Right lung (tissue), 10 donors: ENCODE measurements at places on chromosomes 4 and X. TPM values are rescaled to one million over a fixed set of nuclear protein-coding genes. Genes with fewer than 3 reads are reported as not detected.

- no peak for DNase-seq
Observed at GRCh38 chrX:42463706-42464490, 314.1 kb downstream of the PPP1R2C start.

GRCh38 chrX:45750639-45751038 is 550.0 kb upstream of the DIPK2B start:
- no peak for DNase-seq

DNA sequence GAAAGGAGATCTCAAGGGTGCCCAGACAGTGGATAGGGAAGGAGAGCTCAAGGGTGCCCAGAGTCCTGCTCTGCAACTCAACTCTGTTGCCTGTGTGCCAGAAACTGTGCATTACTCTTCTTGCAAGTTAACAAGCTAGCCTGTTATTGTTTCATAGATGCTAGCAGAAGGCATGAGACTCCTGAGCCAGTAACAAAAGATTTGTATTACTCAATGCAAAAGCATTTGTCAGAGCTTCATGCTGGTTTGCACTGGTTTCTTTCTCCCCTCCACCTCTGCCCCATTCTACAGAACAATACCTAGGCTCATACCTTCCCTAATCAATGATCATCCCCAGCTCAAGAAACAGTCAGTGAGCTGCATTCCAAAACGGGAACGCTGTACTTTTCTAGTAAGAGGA is 124.5 kb upstream of the NEIL3 start:
- DNase-seq: no peak

GRCh38 chrX:74426615-74427014 is 5.3 kb downstream of the SLC16A2 start:
- DNase-seq: no peak

GRCh38 chr4:174358410-174358809 is 74.7 kb downstream of the CEP44 start:
- no peak for DNase-seq

DNA sequence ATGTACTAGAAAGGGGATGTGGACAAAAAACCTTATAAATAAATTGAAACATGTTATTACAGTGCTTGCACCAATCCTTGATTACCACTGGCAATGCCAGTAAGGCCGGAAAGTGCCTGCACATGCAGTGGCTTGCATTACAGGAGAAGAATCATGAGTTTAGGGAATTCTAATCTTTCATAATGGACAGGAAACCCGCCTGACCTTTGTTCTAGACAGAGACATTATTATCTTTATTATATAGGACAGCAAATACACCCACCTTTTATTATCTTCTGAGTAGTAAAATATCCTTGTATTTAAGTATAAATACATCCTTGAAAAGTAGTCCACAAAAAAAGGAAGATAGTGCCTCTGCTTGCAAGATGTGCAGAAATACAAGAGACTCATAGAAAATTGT is 379.9 kb upstream of the LCORL start:
- no peak for DNase-seq

DNA sequence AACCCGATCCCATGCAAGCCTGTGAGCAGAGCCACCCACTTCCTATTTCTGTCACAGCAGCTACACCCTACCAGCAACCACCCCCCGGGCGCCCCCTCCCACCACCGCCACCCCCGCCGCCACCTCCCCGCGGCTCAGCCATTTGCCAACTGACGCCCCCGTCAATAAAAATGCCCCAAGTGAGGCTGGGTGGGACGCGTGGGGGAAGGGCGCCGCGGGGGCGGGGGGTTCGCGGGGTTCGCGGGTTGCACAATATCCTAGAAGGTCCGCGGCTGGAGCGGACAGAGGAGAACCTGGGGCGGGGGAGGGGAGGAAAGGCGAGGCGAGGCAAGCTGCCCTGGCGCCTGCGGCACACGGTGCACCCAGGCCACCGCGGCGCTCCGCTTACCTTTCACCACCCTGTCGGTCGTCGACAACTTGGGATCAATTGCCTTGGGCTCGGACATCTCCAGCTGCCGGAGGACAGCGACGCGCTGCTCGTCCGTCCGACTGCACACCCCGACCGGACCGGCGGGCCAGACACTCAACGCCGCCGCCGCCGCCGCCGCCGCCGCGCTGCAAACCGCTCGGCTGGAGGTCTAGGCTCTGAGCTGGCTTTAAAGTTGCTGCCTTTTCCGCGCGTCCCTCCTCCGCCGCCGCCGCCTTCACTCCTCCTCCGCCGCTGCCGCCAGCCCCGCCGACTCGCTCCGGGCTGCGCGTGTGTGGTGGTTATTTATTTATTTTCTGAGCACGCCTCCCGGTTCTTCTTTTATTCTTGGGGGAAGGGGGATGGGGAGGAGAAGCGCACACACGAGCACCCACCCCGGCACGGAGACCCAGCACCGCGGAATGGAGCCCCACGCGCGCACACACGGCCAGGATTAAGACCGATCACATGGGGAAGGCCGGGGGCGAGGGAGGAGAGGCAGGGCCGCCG is 717 bp downstream of the PPP3CA start:
- peak; percentile 67 for DNase-seq

GRCh38 chrX:114906984-114907510 is 110.4 kb downstream of the IL13RA2 start:
- no peak for DNase-seq

DNA sequence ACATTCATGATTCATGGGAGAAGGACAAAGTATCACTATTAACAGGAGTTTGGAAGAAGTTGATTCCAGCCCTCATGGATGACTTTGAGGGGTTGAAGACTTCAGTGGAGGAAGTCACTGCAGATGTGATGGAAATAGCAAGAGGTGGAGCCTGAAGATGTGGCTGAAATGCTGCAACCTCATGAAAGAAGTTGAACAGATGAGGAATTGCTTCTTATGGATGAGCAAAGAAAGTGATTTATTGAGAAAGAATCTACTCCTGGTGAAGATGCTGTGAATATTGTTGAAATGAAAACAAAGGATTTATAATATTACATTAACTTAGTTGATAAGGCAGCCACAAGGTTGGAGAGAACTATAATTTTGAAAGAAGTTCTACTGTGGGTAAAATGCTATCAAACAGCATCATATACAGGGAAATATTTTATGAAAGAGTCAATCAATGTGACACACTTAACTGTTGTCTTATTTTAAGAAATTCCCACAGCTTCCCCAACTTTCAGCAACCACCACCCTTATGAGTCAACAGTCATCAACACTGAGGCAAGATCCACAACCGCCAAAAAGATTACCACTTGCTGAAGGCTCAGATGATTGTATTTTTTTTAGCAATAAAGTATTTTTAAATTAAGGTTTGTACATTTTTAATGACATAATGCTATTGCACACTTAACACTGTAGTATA is 302.6 kb downstream of the CBLL2 start:
- no peak for DNase-seq

DNA sequence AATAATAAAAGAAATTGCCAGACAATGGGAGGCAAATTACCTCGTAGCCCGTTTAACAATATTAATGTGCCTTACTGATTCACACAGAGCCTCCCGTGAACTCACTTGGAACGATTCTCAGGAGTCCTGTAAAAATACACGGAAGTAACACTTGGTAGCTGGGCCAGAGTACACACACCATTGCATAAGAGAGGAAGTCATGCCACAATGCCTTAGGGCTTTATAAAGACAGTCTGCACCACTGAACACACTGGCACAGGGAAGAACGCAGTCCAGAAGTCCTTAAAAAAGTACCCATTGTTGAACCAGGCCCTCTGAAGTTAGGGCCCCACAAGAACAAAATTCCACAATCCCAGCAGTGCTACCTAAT is 15.1 kb downstream of the SLC2A9 start:
- DNase-seq: peak; percentile 50

GRCh38 chr4:128470492-128471053 is 183.0 kb upstream of the PGRMC2 start:
- DNase-seq: no peak

GRCh38 chr4:59044286-59044900 is 1934.2 kb upstream of the IGFBP7 start:
- no peak for DNase-seq

GRCh38 chrX:1072637-1073377 is 139.6 kb downstream of the CRLF2 start:
- DNase-seq: no peak

DNA sequence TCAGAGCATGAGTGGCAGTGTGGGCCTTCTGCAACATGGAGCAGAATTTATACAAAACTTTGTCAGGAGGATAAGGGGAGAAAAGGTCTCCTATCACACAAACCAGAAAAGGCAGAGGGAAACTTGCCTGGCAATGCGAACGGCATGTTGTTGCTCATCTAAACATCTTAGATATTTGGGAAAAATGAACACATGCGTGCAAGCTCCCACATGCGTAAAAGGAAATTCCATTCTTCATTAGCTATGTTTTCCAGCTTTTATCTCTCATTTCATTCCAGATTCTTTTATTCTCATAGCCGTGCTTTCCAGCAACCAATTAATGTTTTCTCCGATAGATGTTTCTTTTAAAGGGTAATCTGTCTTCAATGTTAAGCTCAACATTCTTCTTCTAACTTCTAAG is 31.3 kb upstream of the GBA3 start:
- no peak for DNase-seq

- DNase-seq: no peak
Observed at GRCh38 chrX:153763989-153764755, at the start of gene PLXNB3. Gene PLXNB3, plus strand, starts transcription at chrX:153764249. Its CDS starts 1,287 bp downstream, at chrX:153765536.

DNA sequence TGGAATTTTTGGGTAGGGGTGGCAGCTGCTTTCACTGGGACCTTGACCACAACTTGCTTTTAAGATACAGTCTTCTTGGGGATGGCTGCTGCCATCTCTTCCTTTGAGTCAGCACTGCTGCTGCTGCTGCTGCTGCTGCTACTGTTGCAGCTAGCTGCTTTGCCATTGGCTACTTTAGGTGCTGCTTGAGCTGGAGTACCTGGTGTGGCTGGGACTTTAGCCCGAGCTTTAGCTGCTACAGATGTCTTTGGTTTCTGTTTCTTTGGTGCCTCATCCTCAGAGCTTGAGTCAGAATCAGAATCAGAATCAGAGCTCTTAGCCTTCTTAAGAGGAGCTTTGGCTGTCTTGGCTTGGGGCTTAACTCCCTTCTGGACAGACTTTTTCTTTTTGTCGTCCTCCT is 52.2 kb downstream of the FAM9B start:
- no peak for DNase-seq

- peak; percentile 8 for DNase-seq
Observed at GRCh38 chr4:18366892-18367291, 345.3 kb upstream of the LCORL start.

- no peak for DNase-seq
Observed at GRCh38 chr4:55906989-55907388, 41.8 kb upstream of the CEP135 start.

GRCh38 chrX:17412692-17413091 is 37.7 kb downstream of the NHS start:
- no peak for DNase-seq

GRCh38 chr4:139736661-139737060 is 71.0 kb downstream of the MGST2 start:
- DNase-seq: no peak

DNA sequence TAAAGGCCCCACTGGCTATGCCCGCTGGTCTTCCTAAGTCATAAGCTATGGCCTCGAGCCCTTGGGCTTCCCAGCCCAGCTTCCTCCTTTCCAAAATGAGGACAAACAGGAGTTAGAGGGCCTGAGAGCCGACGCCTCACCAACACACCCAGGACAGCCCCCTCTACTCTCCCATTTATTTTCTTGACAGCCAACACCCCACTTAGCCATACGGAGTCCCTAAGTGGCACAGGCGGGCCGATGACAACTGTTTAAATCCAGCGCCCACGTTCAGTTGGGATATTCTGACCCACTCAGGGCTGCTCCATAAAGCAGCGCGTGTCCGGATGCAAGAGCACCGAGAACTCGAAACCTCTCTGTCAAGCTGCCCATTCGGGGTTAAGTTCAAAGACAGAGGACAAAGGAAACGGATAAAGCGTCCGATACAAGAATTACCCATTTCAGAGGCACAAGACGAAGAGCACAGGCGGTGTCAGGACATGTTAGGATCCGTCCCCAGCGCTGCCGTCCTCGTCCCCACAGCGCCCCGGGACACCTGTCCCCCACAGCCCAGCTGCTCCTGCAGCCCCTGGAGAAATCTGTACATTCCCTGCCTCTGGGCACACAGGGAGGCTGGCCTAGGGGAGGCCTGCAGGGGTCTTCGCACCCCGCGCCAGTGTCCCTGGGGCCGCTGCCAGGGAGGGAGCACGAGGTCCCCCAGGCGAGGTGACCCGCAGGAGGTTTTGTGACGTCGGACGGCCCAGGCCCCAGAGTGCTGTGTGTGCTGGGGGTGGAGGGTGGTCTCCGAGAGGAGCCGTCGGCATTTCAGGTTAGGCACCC is 1.2 kb downstream of the PRKX start:
- no peak for DNase-seq

- DNase-seq: peak; percentile 15
Observed at GRCh38 chr4:154807042-154807630, 26.1 kb downstream of the RBM46 start.

- no peak for DNase-seq
Observed at GRCh38 chr4:176043838-176044588, 21.6 kb upstream of the WDR17 start.

HCFC1 gene
- polyA plus RNA-seq: 29.9 TPM

HEPH gene
- 30.7 TPM for polyA plus RNA-seq

P2RY8 gene
- polyA plus RNA-seq: 0.60 TPM

CLNK gene
- polyA plus RNA-seq: 0.46 TPM

MAGEA2 gene
- polyA plus RNA-seq: not detected

KCNIP4 gene
- polyA plus RNA-seq: 5.2 TPM

GJB1 gene
- 3.2 TPM for polyA plus RNA-seq

SPINK2 gene
- 0.31 TPM for polyA plus RNA-seq

CLTRN gene
- polyA plus RNA-seq: 1.9 TPM

PCDH19 gene
- 1.6 TPM for polyA plus RNA-seq

ATP10D gene
- polyA plus RNA-seq: 37.9 TPM

ARSJ gene
- polyA plus RNA-seq: 5.5 TPM
